EH (cell line): ENCODE measurements at places on chromosomes 12 and 14.

DNA sequence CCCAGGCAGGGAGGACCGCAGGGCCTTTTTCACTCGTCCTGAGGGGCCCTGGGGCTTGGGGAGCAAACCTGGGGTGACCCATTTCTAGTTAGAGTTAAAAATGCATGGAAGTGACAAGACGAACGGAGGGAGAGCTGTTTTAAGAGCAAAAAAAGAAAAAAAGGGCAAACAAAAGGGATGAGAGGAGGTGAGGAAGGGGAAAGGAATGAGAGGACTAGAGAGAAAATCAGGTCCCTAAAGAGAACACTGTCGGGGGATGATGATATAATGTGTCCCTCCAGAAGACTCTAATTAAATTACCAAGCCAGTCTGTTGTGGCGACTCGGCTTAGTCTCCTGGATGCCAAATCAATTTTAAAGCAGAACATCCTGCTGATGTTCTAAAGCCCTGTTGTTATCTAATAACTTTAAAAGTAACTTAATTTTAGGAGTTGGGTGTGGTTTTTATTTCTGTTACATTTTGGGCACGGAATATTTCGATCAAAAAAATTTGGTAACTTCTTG lies 1.1 kb downstream of the ANO6 start:
- peak; percentile 33 for DNase-seq

DNA sequence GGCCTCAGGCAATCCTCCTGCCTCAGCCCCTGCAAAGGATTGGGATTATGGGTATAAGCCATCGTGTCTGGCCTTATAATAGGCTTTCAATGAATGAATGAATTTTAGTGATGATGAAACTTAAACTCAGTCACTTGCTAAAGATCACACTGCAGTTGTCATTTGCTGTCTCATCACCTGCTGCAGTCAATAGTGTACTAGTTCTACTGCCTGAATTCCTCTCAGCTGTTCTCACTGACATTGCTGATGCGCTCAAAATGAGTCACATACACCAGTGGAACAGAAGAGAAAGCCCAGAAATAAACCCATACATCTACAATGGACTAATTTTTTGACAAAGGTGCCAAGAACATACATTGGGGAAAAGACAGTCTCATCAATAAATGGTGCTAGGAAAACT lies 5.6 kb upstream of the SYNJ2BP start:
- DNase-seq: no peak

GRCh38 chr12:32877601-32878459 lies 18.7 kb downstream of the PKP2 start:
- no peak for DNase-seq

- peak; percentile 88 for DNase-seq
Measured at GRCh38 chr14:89911010-89911919, 43.3 kb downstream of the EFCAB11 start.

GRCh38 chr12:103542078-103542477 lies 45.0 kb upstream of the STAB2 start:
- no peak for DNase-seq

GRCh38 chr14:71550367-71550766 lies 381.9 kb upstream of the RGS6 start:
- no peak for DNase-seq

DNA sequence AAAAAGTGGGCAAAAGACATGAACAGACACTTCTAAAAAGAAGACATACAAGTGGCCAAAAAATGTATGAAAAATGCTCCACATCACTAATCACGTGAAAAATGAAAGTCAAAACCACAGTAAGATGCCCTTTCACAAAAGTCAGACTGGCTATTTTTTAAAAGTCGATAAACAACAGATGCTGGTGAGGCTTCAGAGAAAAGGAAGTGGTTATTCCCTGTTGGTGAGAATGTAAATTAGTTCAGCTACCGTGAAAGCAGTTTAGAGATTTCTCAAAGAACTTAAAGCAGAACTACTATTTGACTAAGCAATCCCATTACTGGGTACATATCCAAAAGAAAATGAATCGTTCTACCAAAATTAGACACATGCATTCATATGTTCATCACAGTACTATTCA lies 237.0 kb downstream of the KIF21A start:
- DNase-seq: no peak

DNA sequence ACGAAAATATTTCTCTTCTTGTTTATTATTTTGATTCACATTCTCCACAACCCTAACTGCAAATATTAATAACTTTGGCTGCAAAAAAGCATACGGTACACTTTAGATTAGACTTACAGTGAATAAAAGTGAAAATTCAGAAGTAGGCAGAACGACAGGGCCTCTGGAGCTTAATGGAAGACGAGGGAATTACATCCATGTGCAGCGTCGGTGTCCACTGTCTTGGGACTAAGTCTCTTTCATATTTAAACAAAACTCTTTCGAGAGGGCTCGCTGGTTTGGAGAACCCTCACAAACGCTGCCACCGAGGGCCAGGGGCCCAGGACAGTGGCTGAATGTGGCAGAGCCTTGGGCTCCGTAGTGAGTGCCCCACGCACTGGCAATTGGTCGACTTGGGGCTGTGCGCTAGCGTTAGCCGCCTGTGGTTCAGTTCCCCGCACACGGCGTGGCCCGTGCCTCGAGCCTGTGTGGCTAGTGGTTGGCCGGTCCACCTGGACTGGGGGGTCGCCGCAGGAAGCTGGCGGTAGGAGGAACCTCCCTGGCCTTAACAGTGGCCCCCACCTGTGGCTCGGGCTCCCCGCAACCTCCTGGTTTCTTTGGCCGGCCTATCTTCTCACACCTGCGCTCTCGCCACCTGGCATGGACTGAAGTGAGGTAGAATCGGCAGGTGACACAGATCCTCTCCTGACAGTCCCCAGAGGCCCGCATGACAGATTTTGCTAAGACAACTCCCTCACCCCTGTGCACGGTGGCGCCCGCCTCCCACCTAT lies 739 bp upstream of the PAX9 start:
- DNase-seq: no peak

DNA sequence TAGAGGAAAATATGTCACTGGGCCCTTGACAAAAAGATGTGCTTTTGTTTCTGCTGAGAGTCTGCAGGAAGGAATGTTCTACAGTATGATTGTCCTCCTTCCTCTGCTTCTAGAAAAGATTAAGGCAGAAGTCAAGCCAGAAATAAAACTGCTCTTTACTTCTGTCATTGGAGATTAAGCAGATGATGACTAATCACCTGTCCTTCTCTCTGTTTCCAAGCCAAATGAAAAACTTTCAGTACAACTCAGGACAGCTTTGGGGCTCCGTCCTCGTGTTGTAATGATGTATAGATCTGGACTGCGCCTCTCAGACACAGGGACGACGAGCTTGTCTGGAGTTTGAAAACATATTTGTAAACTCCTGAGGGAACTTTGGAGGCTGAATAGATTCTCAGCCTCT lies 159.3 kb downstream of the DYRK2 start:
- no peak for DNase-seq

DNA sequence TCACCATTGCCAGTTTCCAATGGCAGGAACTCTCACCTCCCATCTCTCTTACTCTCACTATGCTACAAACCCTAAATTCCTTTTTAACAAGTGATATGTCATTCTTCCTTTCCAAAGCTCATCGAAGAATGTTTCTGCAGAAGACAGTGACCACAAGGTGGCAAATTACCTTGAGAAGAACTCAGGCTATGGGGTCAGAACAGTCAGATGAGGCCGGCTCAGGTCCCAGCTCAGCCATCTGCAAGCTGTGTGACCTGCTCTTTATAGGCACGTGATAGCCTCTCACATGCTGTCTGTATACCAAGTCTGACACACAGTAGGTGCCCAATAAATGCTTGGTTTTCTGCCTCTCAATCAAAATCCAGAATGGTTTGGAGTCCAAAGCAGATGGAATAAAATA lies 80.7 kb downstream of the FOXN3 start:
- no peak for DNase-seq

GRCh38 chr12:74021937-74022336 lies 515.7 kb upstream of the ATXN7L3B start:
- DNase-seq: peak; percentile 1

- DNase-seq: no peak
Measured at GRCh38 chr12:53050426-53051057, 677 bp downstream of the TNS2 start.

DNA sequence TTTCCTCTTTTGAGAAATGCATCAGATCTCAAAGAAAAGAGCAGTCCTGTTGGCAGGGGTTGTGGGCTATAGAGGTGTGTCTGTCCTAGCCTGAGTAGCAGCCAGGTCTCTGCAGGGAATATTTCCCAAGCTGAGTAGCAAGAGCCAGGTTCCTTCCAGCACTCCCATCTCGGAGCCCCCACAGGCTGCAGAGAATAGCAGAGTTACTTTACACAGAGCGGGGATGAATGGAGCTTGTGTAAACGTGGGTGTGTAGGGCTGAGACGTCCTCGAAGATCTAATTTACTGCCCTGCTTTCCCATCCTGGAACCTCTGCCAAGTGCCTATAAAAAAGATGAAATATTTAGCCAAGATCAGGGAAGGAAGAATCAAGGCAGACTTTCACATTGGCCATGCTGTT lies 156.6 kb downstream of the TSPAN9 start:
- DNase-seq: no peak

- no peak for DNase-seq
Measured at GRCh38 chr14:24237463-24237955, 4.8 kb downstream of the GMPR2 start.

DNA sequence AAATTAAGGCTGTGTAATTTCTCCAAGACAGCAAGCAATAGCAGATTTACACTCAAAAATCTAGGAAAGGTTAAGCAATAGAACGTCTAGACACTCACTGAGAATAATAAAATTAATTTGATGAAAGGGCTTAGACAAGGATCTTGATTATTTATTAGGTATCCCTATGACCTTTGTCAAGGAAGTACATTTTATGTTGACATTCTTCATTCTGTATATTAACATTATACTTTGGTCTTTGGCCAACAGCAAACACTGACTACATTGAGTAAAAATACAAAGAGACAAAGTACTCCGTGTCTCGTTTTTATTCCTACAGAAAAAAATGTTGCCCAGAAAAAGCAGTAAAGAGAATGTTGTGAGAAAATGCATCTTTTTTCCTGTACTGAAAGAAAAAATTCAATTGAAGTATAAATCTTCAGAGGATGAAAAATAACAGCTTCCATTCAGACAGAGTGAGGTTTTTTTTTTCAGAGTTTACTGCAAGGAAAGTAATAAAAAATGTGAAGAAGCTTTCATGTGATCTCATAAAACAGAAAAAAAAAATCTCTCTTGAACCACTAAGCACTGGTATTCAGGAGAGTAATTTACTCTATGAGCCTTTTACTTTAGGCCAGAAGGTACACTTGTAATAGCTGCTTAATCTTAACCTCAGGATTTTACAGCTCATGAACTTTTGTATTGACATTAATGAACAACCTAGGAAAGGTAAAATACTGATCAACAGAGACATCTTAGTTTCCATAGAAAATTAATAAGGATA lies 605.0 kb downstream of the FSCB start:
- DNase-seq: no peak

GRCh38 chr14:68203871-68204270 lies 384.3 kb downstream of the RAD51B start:
- DNase-seq: no peak

DNA sequence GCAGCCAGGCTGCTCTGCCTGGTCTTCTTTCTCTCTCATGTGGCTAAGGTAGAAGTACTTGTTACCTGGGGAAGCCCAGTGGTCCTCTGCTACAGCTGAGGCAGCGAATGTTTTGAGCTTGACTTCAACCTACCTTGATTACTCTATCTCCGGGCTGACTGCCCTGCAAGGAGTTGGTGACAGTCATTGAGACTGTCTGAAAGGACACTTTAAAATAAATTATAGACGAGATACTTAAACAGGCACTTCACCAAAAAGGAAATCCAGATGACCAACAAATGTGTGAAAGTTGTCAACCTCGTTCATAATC lies 474 bp upstream of the CIT start:
- no peak for DNase-seq

GRCh38 chr14:89284333-89285058 lies 132.5 kb downstream of the FOXN3 start:
- DNase-seq: peak; percentile 58

DNA sequence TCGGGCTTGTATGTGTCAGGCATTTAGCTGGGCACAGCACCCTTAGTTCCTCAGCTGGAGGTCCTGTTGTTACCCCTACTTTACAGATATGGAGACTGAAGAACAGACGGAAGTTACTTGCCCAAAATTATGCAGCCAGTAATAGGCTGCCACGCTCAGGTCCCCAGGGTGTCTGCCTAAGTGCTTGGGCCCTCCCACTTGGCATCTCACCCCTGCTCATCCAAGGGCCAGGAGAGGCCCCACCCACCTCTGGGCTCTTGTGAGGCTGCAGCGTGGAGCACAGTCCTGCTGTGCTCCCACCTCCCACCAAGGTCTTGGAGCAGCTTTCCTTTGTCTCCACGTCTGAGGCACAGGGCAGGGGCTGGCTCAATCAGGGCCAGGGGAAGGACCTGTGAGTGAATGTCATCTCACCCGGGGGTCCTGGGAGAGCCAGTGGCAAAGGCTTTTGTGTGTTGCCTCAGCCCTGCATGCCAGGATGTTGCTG lies 64.6 kb downstream of the BEGAIN start:
- no peak for DNase-seq
